ENCODE measurements at places on chromosomes 5 and 9.

- no peak for DNase-seq
- no peaks in the 10 kb centered on the region for H3K27me3 ChIP-seq
- H3K27ac ChIP-seq = no peak overlapping the region
- no peaks in the 10 kb centered on the region for H3K4me1 ChIP-seq
Observed at GRCh38 chr5:38615981-38616451, 59.6 kb upstream of the LIFR start.

GRCh38 chr9:19583890-19584289 is 175.1 kb downstream of the ACER2 start:
- H3K36me3 ChIP-seq = no peaks in the 10 kb centered on the region
- H3K4me3 ChIP-seq = no peak overlapping the region
- no peak for DNase-seq
- peaks cover 4% of the 10 kb centered on the region for H3K4me1 ChIP-seq
- peaks cover 38% of the 10 kb centered on the region for H3K27me3 ChIP-seq
- no peak overlapping the region for H3K27ac ChIP-seq

DNA sequence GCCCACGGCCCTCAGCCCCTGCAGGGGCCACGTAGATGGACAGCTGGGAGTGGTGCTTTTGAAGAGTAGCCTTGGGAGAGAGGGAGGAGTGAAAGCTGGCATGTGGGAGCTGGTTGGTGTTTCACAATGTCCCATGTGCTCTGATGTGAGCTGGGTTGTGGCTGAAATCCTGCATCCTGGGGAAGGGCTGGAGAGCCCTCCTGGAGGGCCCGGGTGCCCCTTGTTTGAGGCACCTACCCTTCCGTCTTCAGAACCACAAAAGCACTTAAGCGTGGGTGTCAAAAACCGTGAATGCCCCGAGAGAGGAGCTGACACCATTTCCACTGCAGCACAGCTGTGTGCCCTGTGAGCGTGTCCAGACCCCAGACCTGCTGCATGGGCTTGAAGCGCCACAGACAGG is 199.1 kb upstream of the ZNF618 start:
- peaks cover 2% of the 10 kb centered on the region for H3K36me3 ChIP-seq
- H3K4me3 ChIP-seq = no peak overlapping the region
- H3K27me3 ChIP-seq = peaks cover 89% of the 10 kb centered on the region
- DNase-seq = no peak
- H3K27ac ChIP-seq = no peak overlapping the region

GRCh38 chr5:115068239-115069086 is 101.2 kb downstream of the TRIM36 start:
- no peak for DNase-seq
- H3K4me1 ChIP-seq = peaks cover 24% of the 10 kb centered on the region
- H3K4me3 ChIP-seq = peak overlapping the region; percentile 25
- H3K27me3 ChIP-seq = peaks cover 32% of the 10 kb centered on the region
- no peaks in the 10 kb centered on the region for H3K36me3 ChIP-seq

DNA sequence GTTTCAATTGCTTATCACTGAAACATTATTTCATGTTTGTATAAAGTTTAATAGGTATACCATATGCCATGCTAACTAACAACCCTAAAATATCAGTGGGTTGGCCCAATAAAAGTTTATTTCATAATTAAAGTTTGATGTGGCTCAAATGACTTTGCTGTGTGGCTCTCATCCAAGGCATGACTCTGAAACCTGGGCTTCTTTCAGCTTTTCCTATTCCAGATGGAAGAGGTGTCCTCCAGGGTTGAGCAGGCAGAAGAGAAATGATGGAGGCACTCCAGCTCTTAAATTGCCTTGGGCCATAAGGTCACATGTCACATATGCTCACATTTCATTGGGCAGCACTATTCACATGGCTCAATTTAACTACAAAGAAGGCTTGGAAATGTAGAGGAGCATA is 101.9 kb downstream of the MACIR start:
- DNase-seq = no peak
- H3K4me1 ChIP-seq = no peaks in the 10 kb centered on the region
- H3K4me3 ChIP-seq = no peak overlapping the region
- no peak overlapping the region for H3K27ac ChIP-seq

DNA sequence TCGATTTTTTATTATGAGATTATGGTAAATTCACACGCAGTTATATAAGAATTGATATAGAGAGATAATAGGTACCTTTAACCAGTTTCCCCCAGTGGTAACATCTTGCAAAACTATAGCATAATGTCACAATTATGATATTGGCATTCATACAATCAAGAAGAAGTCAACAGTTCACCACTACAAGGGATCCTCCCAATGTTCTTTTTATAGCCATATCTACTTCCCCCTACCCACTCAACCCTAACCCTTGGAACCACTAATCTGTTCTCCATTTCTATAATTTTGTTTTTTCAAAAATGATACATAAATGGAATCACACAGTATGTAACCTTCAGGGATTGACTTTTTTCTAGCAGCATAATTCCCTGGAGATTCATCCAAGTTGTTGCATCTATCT is 9.8 kb downstream of the ACTL7B start:
- H3K27me3 ChIP-seq = peaks cover 11% of the 10 kb centered on the region
- H3K4me3 ChIP-seq = no peak overlapping the region
- H3K36me3 ChIP-seq = peaks cover 2% of the 10 kb centered on the region
- DNase-seq = no peak
- H3K27ac ChIP-seq = no peak overlapping the region

- DNase-seq = no peak
- H3K27ac ChIP-seq = no peak overlapping the region
- no peaks in the 10 kb centered on the region for H3K27me3 ChIP-seq
- no peaks in the 10 kb centered on the region for H3K4me1 ChIP-seq
- no peaks in the 10 kb centered on the region for H3K36me3 ChIP-seq
Observed at GRCh38 chr5:4079831-4080230, 484.2 kb downstream of the IRX1 start.

- no peak for DNase-seq
- no peaks in the 10 kb centered on the region for H3K27me3 ChIP-seq
- H3K4me1 ChIP-seq = no peaks in the 10 kb centered on the region
Observed at GRCh38 chr9:108547411-108548135, 308.2 kb downstream of the ACTL7B start.

DNA sequence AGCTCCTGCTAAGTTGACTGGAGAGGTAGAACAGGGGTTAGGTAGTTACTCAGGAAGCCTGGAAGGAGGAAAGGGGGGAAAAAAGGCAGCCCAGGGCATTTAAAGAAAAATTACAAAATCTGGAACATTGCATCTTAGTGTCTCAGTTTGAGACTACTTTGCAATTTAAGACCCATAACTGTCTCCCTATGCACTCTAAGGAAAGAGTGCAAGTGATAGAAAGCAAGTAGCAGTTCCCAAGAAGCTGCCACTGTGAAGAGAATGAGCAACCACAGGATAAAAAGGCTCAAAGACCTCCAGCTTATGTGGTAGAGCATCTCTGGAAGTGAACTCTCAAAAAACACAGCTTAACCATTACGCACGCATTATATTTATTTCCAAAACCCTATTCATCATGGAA is 141.8 kb downstream of the SLCO4C1 start:
- peak overlapping the region; percentile 50 for H3K27ac ChIP-seq
- no peaks in the 10 kb centered on the region for H3K36me3 ChIP-seq
- DNase-seq = no peak
- H3K4me1 ChIP-seq = no peaks in the 10 kb centered on the region

DNA sequence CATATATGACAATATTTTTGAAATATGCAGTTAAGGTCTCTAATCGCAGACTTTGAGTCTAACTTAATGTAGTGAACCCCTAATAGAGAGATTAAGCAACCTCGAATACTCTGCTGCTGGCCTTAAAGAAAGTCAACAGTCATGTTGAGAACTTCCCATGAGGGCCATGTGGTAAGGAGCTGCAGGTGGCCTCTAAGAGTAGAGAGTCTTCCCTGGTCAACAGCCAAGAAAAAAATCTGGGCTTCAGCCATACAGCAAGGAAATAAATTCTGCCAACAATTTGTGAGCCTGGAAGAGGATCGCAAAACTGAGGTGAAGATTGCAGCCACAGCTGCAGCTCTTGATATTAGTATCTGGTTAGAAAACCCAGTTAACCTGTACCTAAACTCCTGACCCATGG is 935.2 kb upstream of the TYRP1 start:
- no peak overlapping the region for H3K4me3 ChIP-seq
- H3K27me3 ChIP-seq = no peaks in the 10 kb centered on the region
- H3K4me1 ChIP-seq = no peaks in the 10 kb centered on the region
- H3K27ac ChIP-seq = no peak overlapping the region
- no peak for DNase-seq
- no peaks in the 10 kb centered on the region for H3K36me3 ChIP-seq

DNA sequence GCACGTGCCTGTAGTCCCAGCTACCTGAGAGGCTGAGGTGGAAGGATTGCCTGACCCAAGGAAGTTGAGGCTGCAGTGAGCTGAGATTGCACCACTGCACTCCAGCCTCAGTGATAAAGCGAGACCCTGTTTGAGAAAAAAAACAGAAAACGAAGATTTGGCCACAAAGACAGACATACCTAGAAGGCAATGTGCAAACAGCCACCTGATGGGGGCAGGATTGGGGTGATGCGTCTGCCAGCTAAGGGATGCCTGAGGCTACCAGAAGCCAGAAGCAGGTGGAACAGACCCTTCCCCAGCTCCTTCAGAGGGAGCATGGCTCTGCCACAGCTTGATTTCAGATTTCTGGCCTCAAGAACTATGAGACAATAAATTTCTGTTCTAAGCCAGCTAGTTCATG is 2.9 kb downstream of the HIGD2A start:
- no peak overlapping the region for H3K27ac ChIP-seq
- no peaks in the 10 kb centered on the region for H3K27me3 ChIP-seq
- peaks cover 29% of the 10 kb centered on the region for H3K36me3 ChIP-seq
- H3K4me3 ChIP-seq = no peak overlapping the region
- DNase-seq = no peak

GRCh38 chr9:69768716-69769115 is 8.9 kb upstream of the PTAR1 start:
- H3K27ac ChIP-seq = no peak overlapping the region
- no peaks in the 10 kb centered on the region for H3K27me3 ChIP-seq
- DNase-seq = no peak

- no peaks in the 10 kb centered on the region for H3K27me3 ChIP-seq
- DNase-seq = no peak
- no peak overlapping the region for H3K4me3 ChIP-seq
- no peak overlapping the region for H3K27ac ChIP-seq
Observed at GRCh38 chr5:127022846-127023245, 7.5 kb downstream of the MARCHF3 start.

DNA sequence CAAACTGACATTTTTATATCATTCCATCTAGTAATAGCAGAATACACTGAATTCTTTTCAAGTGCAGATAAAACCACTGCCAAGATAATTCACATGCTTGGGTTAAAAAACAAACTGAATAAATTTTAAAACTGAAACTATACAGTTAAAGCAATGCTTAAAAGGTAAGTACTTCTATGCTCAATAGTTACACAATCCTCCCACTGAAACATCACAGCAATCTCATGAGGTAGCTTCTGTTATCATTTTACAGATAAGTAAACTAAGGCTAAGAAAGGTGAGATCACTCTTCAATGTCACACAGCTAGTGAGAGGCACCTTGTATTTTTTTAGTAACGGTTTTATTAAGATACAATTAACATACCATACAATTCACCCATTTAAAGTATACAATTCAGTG is 13.4 kb upstream of the GOLGA1 start:
- DNase-seq = no peak
- H3K36me3 ChIP-seq = no peaks in the 10 kb centered on the region
- no peak overlapping the region for H3K27ac ChIP-seq
- H3K4me1 ChIP-seq = no peaks in the 10 kb centered on the region
- H3K4me3 ChIP-seq = no peak overlapping the region

DNA sequence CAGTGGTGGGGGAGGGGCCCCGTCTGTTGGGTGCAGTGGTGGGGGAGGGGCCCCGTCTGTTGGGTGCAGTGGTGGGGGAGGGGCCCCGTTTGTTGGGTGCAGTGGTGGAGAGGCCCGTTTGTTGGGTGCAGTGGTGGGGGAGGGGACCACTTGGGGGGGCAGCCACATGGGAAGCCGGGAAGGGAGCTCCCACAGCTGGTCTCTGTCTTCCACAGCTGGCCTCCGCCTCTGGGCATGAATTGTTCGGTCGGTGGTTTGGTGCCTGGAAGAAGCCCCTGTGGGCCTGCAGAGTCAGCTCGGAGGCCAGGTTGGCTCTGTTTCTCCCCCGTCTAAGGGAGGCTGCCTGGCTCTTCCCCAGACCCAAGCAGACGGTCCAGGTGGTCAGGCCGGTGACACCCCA is 69.3 kb downstream of the COL5A1 start:
- H3K27ac ChIP-seq = no peak overlapping the region
- peaks cover 4% of the 10 kb centered on the region for H3K27me3 ChIP-seq
- no peak overlapping the region for H3K4me3 ChIP-seq
- H3K4me1 ChIP-seq = no peaks in the 10 kb centered on the region
- H3K36me3 ChIP-seq = no peaks in the 10 kb centered on the region

DNA sequence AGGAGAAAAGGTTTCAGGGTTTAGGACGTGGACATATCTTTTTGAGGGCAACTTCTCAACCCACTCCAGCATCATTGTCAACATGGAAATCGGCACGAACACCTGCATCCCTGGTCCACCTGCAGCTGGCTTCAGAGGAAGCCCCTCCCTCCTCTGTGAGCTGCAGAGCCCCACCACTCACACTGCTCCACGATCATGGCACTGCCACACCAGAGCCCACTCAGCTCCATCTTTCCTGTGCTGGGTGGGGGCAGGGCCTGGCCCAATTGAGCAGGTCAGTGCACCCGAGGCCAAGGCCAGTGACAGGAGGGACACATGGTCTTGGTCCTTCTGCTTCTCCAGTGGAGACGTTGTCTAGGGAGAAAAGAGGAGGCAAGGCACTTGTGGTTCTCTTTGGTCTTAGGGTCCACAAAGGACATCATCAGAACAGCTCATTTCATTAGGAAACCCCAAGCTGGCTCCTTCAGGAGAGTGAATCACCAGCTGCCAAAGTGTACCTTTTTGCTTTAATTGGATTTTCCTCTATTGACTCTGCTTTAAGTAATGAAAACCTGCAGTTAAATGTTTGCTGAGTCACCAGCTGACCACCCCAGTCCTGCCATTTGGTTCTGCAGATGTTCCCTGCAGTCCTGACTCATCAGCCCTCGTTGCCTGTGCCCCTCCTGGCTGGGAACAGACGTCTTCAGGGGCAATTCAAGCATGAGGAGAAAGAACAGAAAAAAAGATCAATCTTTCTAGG is 56.2 kb downstream of the UBE2QL1 start:
- no peaks in the 10 kb centered on the region for H3K36me3 ChIP-seq
- no peak for DNase-seq
- H3K4me1 ChIP-seq = no peaks in the 10 kb centered on the region
- H3K4me3 ChIP-seq = no peak overlapping the region
- peaks cover 61% of the 10 kb centered on the region for H3K27me3 ChIP-seq
- H3K27ac ChIP-seq = no peak overlapping the region

DNA sequence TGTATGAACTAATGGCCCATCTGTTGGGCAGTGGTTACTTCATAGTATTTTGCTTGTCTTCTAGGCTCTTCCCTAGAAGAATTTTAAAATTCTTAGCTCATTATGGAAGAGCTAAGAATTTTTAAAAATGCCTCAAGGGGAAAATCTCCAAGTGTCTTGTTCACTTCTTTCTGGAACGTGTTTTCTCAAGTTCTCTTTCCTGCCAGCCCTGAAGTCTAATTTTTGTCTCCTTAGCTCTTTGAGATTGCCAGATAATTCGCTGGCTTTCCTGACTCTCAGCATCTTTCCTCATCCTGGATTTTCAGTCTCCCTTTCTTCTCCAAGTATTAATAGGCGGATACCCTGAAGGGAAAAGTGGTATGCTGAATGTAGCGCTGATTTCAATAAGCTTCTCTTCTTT is 395.4 kb downstream of the ARRDC3 start:
- no peak overlapping the region for H3K27ac ChIP-seq
- no peak for DNase-seq
- H3K27me3 ChIP-seq = no peaks in the 10 kb centered on the region
- H3K4me3 ChIP-seq = no peak overlapping the region

GRCh38 chr9:114995681-114996221 is 65.4 kb upstream of the TNFSF8 start:
- no peak for DNase-seq
- peaks cover 2% of the 10 kb centered on the region for H3K36me3 ChIP-seq
- H3K27me3 ChIP-seq = peaks cover 23% of the 10 kb centered on the region
- no peaks in the 10 kb centered on the region for H3K4me1 ChIP-seq
- H3K4me3 ChIP-seq = no peak overlapping the region
- no peak overlapping the region for H3K27ac ChIP-seq

Data from central memory CD8-positive, alpha-beta T cell (primary cell).